ENCODE measurements at places on chromosomes 5 and 9.

DNA sequence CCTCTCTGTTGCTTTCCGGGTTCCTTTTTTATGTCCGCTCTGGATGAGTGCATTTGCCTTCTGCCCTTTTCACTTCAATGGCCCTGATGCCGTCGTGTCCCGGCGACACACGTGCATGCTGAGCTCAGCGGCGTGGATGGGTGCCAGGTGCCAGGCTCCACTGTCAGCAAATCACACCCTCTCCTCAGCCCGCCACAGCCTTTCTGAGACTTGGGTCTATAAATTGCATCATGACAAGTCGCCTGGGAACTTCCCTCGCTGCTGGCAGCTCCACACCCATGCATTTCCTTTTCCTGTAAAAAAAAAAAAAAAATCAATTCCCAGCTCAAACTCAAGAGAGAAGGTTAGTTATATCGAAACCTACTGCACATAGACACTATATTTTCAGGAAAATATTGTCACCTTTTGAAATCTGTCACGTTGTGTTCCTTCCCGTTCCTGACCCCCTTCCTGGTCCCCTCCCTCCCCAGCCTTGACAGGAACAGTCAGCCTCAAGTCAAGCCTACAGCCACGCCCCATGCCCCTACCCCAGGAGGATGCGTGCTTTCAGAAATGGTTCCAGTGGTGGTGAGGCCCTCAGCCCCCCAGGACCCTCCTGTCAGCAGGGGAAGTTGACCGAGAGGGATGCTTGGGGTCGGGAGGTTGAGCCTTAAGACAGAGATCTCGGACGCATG lies 110.3 kb upstream of the PTCH1 start:
- no peak for DNase-seq

- DNase-seq = no peak
Measured at GRCh38 chr9:70076678-70077077, 33.0 kb downstream of the MAMDC2 start.

- DNase-seq = no peak
Measured at GRCh38 chr5:66477596-66477995, 118.6 kb upstream of the MAST4 start.

DNA sequence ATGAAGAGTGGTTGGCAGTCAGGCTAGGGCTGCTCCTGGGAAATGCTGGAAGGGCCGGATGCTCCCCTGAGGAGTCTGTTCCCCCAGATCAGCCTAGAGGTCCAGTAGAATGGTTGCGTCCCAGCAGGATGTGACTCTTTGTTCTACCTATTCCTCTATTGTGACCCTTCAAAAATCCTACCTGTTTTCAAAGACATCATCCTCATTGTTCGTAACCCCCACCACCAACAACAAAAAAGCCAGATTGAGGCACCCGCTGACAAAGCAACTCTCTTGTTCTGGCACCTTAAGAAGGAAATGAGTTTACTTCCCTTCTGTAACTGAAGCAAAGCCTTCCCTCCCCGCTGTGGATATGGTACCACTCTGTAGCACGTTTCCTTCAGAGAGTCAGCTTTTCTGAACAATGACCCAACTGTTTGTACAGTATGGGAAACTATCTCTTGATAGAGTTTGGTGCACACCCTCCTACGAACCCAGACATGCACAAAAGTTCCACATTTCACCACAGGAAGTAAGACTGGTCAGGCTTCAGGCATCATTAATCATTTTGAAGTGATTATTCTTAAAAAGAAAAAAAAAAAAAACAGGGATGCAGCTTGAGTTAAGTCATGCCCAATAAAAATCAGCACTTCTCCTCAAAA lies 207.2 kb downstream of the ENC1 start:
- no peak for DNase-seq

GRCh38 chr9:31103836-31104235 lies 1280.6 kb upstream of the ACO1 start:
- no peak for DNase-seq

GRCh38 chr5:172336264-172336663 lies 52.7 kb upstream of the UBTD2 start:
- no peak for DNase-seq

DNA sequence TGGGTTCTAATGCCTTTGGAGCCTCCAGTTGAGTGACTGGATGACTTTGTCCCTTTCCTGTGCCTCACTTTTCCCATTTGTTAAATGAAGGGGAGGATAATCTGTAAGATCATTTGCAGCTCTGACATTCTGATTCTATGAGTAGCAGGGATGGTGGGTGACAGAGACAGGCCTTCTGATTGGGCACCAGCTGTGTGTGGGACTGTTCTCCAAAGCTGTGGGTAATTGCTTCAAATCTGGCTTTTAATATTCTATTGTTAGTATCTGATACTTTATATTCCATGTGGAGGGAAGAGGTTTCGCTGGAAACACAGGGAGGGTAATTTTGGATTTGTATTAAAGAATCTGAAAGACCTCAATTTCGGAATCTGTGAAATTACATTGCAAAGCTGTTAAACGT lies 102.7 kb downstream of the FBXO38 start:
- no peak for DNase-seq

DNA sequence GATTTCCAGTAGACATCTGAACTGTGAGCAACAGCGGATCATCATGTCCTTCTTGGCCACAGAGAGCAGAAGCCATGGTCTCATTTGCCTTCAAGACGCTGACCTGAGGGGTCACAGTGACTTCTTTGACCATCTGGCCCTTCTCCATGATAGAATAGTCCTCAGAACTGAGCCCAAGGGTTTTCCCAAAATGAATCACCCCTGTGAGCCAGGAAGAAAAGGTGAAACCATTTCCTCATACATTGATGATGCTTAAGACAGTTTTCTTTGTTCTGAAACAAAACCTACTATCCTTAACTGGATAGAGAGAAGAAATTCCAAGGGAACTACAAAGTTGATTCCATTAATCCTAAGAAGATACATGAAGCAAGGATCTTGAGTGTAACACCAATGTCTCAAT lies 503.9 kb downstream of the CTNND2 start:
- no peak for DNase-seq
